ENCODE measurements at places on chromosomes 5 and 9.

GRCh38 chr5:180296771-180297170 lies 4.9 kb upstream of the MAPK9 start:
- DNase-seq = no peak

DNA sequence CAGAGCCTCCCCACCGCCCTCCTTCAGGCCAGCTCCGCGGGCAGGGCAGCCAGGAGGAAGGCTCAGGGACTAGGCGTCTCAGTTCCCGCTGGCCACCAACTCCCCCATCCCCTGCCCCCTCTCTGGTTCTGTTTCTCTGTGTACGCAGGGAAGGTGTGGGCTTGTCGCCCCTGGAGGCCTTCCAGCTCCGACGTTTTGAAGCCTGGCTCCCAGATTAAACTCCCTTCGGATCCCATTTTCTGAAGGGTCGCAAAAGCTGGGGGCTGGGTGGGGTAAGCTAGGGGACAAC lies 346 bp downstream of the ATOX1 start:
- DNase-seq = no peak

DNA sequence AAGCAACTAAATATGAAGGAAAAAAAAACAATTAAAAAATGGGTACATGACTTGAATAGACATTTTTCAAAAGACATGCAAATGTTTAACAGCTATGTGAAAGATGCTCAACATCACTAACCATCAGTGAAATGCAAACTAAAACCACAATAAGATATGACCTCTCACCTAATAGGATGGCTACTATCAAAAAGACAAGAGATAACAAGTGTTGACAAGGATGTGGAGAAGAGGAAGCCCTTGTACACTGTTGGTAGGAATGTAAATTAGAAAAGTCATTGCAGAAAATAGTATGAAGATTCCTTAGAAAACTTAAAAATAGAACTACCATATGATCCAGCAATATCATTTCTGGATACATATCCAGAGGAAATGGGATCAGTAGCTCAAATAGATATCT lies 324.7 kb upstream of the TLE4 start:
- no peak for DNase-seq

GRCh38 chr5:99191206-99191745 lies 262.5 kb upstream of the CHD1 start:
- DNase-seq = no peak

DNA sequence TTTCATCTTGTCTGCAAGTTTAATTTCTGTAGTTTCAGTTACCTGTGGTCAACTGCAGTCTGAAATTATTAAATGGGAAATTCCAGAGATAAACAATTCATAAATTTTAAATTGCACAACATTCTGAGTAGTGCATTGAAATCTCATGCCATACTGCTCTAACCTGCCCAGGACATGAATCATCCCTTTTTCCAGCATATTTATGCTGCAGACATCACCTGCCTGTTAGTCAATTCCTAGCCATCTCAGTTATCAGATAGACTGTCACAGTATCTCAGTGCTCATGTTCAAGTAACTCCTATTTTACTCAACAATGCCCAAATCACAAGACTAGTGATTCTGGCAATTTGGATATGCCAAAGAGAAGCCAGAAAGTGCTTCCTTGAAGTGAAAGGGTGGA lies 223.0 kb upstream of the GRIA1 start:
- no peak for DNase-seq

DNA sequence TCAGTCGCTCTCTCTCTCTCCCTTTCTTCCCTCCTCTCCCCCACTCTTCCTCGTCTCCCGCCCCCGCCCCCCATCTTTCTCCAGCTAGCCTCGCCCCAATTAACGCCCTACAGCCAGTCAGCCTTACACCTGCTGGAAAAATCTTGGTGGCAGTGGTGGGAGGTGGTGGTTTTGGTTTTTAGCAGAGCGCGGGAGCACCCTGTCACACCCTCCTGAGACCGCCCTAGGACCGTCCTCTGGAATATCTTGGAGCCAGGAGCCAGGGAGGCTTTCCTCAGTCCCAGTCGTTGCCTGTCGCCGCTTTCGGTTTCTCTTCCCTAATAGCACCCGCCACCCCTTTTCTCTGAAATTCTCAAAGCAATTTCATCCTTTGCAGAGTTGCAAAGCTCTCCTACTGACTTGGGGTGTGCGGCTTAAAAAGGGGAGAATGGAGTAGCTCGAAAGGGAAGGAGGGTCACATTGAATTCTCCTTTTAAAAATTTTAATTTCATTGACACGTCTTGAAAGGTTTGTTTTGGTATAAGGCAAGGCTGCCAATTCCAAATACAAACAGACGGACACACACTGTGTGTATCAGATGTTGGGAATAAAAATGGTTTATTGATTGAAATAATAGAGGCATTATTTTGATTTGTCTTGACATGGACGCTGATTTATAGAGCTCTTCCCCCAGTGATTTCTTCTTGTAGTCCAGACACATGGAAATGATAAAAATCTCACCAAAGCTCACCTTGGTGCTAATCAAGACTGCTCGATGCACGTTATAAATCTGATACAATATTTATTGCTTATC lies 301.3 kb downstream of the PARP8 start:
- DNase-seq = no peak

GRCh38 chr5:51746023-51746422 lies 362.8 kb downstream of the ISL1 start:
- DNase-seq = no peak

DNA sequence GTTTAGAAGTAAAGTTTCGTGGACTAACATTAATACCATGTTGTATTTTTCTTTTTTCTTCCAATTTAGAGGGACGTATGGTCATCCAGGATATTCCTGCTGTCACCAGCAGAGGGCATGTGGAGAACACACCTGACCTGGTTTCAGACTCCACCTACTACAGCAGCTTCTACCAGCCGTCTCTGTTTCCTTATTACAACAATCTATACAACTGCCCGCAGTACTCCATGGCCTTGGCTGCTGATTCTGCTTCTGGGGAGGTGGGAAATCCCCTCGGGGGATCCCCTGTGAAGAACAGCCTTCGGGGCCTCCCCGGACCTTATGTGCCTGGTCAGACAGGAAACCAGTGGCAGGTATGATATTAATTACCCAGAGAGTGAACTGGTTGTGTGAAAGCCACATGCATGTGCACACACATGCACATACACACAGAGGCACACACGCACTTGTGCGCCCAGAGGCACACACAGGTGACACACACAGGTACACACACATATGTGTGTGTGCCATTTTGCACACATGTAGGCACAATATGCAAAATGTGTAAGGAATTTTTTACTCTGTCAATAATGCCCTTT lies 52.4 kb downstream of the DMRT1 start:
- DNase-seq = no peak

- no peak for DNase-seq
These were observed 78.3 kb downstream of the COL27A1 start for GRCh38 chr9:114233491-114234185.

DNA sequence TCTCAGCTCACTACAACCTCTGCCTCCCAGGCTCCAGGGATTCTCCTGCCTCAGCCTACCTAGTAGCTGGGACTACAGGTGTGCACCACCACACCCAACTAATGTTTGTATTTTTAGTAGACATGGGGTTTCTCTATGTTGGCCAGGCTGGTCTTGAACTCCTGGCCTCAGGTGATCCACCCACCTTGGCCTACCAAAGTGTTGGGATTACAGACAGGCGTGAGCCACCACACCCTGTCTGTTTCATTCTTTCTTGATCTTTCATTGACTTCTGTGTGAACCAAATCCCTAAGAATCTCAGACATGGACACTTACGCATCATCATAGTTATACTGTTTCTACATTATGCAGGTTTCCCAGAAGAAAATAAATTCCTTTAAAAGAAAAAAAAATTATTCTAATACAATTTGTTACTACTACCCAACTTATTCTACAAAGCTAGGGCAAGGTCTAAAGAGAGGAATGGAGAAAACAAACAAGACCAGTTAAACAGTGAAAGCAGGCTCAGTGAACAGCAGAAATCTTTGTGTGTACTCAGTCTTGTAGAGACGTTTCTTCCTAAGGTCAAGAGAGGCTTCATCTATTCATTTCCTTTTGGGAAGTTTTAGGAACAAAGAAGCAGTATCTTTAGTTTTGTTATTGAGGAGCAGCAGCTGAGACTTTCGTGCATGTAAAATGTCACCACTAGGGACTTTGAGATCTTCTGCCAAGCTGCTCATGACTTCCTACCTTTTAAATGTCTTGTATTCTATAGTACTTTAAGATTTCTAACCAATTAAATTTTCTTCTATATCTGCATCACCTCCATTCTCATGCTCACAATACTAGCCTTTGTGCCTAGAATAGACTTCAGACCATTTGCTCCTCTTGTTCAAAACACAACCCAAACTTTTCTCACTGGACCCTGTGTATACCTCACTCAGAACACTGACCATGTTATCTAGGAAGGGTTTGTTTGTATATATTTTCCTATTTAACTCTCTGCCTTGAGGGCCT lies 5.6 kb upstream of the HMGCR start:
- DNase-seq = no peak

DNA sequence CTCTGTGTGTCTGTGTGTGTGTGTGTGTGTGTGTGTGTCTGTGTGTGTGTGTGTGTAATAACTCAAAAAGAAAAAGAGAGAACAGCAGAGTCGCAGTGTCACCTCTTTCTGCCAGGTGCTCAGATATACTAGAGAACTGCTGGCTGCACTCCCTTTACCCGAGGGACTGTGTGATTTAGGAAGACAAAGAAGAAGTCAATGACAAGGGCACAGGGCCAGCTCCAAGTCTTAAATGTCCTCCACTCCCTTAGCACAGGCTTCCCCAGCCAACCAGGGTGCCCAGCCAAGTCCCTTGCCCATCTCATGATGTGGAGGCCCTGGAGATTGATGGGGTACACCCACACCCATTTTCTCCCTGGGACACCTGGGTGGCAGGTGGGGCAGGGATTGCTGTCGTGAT lies 8.7 kb downstream of the CCNJL start:
- no peak for DNase-seq

- no peak for DNase-seq
These were observed 5.3 kb upstream of the UBLCP1 start for GRCh38 chr5:159257629-159258283.

DNA sequence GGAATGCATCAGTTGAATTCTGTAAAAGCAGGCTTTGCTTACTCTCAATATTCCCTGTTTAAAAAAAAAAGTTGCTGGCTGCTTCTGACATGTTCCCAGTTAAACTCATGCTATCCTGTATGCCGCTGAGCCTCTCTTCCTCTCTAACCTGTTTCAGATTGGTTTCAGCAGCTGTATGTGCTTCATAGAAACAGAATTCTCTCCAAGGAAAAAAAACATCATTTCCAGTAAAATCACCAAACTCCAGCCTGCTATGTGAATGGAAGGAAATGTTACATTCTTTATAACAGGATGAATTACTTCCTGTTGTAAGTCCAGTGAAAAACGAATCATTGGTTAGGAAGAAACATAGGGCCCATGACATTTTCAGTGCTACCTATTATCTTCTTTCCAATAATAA lies 25.7 kb upstream of the KCNV2 start:
- DNase-seq = no peak

GRCh38 chr9:6029604-6030274 lies 14.3 kb upstream of the RANBP6 start:
- DNase-seq = no peak

GRCh38 chr5:137866541-137867388 lies 895 bp upstream of the MYOT start:
- no peak for DNase-seq

- DNase-seq = no peak
These were observed 9.8 kb upstream of the PRRX2 start for GRCh38 chr9:129655696-129656095.

GRCh38 chr5:57298985-57299491 lies 125.2 kb downstream of the GPBP1 start:
- no peak for DNase-seq

Measured in stimulated activated CD8-positive, alpha-beta memory T cell treated with anti-CD3 and anti-CD28 coated beads, Interleukin-4, amount 100 ng/mL, for 1 hour (primary cell).